ENCODE measurements at places on chromosomes 13 and 19.

DNA sequence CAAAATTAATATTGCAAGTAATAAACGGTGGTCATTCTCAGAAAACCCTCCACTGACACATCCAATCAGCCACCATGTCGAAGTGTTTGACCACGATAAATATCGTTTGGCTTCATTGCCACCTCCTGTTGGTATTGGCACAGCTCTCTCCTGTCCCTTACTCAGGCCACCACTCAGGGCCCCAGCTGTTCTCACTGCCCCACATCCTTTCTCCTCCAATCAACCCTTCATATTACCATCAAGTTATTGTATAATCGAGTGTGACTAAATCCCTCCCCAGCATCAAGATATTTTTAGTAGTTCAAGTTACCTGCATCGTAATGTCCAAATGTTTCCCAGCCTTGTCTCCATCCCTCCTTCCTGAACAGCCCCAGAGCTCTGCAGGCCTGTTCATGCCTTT, 50.4 kb downstream of the SACS start:
- DNase-seq = no peak

- no peak for DNase-seq
These were observed 49.8 kb downstream of the ACSBG2 start for GRCh38 chr19:6185093-6185834.

- DNase-seq = no peak
These were observed 1.5 kb downstream of the CD22 start for GRCh38 chr19:35330475-35330874.

- no peak for DNase-seq
These were observed 557.6 kb downstream of the GPC6 start for GRCh38 chr13:93784191-93784590.

GRCh38 chr13:26816881-26817280, 56.3 kb upstream of the GPR12 start:
- no peak for DNase-seq

- DNase-seq = no peak
These were observed 22.9 kb upstream of the SHISA2 start for GRCh38 chr13:26074706-26075105.

DNA sequence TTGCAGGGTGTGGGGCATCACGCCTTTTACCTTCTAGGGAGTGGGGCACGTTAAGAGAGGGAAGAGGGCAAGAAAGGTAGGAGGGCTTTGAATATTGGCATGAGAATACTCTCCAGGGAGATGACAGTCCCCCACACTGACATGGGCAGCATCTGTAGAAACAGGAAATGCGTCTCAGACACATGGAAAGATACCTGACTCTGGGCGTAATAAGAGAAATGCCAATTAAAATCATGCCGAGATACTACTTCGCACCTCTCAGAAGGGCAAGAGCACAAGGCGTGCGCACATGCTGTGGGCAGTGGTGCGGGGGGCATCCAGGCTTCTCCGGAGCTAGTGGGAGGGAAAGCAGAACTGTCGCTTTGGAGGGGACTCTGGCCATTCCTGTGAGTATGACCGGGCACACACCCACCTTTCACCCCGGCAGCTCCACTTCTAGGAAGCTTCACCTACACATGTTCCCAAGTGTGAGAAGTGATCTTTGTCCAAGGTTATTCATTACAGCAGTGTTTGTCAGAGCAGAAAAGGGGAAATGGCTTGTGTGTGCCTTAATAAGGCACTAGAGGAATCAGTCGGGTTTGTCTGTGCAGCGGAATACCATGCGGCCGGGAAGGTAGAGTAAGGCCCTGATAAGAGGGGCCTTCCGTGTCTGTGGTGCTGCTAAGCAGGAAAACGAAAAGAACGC, 99.5 kb downstream of the SIPA1L3 start:
- DNase-seq = no peak

Data from fibroblast of the conjunctiva (primary cell).